ENCODE measurements at places on chromosomes 5 and 9.

GRCh38 chr5:8729437-8729836 is 816.4 kb downstream of the SEMA5A start:
- no peak for DNase-seq

DNA sequence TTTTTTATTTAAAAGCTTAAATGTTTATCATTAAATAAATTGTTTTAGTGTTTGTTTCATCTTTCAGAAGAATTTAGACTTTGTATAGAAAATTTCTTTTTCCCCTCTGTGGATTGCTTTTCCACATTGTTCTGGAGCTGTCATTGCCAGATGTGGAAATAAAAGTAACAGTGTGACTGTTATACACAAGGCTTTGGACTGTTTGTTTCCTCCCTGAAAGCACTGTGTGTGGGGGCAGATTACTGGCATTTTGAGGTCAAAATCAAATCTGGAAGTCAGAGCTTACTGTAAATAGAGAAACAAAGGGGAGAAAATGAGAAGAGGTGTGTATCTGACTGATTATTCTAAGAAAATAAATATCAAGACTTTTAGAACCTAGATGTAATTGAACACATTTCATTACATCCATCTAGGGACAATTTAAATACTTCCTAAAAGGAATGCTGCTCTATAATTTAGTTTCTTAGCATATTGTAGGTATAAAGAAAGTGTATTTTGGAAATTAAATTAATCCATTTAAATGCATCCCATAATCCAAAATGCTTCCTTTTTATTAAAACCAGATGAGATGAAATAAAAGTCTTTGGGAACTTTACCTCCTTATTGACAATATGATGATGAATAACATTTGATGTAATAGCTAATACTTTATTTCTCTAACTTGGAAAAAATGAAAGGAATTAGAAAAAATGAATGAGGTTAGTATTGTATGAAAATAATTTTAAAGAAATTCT is 51.9 kb downstream of the ERCC6L2 start:
- DNase-seq: no peak

DNA sequence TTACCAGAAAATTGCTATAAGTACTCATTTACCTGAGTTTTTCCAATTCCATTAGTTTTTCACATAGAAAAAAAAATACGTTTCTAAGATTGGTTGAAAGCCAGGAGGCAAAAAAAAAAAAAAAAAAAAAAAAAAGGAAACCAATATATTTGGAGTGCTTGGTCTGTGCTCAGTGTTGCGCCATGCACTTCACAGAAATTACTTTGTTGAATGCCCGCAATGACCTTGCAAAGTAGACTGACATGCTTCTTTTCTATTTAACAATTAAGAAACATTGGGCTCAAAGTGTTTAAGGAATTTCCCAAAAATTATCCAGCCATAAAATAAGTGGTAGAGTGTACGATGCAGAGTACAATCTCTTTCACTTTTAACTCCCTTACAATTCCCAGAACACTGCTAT is 65.2 kb upstream of the PAPPA start:
- no peak for DNase-seq

DNA sequence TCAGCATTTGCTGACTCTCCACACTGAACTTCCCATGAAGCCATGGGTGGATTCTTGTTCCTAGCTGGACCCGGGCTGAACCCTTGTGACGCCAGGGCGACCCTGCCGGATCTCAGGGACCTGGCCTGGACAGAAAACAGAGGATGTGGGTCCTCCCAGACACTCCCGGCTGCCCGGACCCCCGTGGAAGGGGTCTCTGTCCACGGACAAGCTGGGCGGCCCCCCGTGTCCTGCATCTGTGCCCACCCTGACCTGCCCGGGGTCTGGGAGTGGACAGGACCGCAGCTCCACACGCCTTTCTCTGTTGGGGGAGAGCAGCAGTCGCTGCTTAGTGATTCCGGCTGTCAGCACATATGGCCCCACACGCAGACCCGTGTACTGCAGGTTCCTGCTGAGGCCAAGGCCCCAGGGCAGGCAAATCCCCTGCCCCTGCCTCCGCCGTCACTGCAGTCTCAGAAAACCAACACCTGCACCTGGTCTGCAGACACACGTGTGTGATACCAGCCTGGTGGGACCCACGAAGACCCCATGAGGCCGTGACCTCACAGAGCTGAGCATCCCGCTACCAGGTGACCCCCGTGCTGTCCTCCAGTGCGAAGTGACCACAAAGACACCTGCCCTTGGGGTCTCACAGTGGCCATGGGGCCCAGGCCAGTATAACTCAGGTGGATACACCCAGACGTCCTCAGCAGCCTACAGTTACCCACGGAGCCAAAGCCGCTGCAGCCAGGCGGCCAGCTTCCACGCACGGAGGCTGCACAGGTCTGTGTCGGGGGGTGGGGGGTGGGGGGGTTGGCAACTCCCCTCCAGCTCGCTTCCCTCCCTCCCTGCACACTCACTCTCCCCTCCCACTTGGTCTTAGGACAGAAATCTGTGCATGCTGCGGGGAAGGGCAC is 50.6 kb downstream of the NKD2 start:
- no peak for DNase-seq

DNA sequence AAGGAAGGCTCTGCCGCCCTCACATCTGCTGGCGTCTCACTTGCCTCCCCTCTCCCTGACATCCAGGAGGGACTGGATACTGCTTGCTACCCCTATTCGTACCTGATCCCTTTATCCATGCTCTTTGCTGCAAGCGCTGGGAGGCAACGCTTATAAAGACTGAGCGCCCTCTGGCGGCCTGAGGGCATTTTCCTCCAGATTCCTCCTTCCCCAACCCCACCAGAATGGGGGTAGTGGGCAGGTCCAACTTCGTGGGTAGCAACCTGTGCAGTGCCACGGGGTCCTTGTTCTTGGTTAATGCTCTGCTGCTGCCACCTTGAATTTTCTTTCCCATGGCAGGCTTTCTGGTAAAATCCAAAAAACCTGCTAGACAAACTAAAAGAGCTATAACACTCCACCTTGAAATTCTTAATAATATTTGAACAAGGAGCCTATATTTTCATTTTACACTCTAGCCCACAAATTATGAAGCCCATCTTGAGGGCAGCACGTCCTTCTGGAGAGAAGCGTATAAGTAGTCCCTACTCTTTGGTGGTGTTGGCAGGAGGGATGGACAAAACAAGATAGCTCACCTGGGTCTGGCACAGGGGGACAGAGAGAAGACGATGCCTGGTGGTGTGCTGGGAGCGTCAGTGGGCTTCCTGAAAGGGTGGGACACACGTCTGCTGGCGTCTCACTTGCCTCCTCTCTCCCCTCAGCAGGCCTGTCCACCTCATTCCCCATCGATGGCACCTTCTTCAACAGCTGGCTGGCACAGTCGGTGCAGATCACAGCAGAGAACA is 52.5 kb downstream of the JADE2 start:
- DNase-seq: no peak

DNA sequence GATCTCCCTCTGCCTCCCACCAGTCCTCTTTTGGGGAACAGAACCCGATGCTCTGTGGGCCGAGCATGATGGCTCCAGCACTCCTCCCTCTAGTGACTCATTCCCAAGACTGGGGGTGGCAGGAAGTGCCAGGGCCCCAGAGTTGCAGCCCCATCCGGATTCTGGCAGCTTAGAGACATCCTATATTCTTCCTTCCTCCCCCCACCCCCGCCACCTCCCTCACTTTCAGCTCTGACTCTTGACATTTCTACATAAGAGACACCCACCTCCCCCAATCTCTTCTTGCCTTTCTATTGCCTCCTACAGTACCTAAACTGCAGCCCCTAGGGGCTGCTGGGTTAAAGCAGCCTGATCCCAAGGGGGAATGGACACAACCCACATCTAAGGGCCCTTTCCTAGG is 47.1 kb upstream of the MATR3 start:
- no peak for DNase-seq

- no peak for DNase-seq
Observed at GRCh38 chr9:78963911-78964310, 607.9 kb upstream of the TLE4 start.

DNA sequence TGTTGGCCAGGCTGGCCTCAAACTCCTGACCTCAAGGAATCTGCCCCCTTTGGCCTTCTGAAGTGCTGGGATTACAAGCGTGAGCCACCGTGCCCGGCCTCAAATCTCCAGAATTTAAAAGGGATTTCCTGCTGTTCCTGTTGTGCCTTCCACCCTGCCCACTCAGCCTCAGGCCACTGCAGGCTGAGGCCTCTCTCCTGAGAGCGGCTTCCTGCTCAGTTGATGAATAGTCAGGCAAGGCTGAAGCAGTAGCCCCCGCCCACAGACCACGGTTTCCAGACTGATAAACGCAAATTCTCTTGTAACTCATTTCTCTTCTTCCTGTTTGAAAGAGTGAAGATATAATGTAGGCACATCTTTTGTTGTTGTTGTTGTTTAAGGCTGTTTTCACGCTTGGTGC is 127.0 kb upstream of the PLCXD3 start:
- DNase-seq: no peak

- DNase-seq: no peak
Observed at GRCh38 chr5:66179297-66180051, 35.4 kb downstream of the SREK1 start.

GRCh38 chr9:109258481-109259302 is 62.2 kb downstream of the EPB41L4B start:
- DNase-seq: no peak

DNA sequence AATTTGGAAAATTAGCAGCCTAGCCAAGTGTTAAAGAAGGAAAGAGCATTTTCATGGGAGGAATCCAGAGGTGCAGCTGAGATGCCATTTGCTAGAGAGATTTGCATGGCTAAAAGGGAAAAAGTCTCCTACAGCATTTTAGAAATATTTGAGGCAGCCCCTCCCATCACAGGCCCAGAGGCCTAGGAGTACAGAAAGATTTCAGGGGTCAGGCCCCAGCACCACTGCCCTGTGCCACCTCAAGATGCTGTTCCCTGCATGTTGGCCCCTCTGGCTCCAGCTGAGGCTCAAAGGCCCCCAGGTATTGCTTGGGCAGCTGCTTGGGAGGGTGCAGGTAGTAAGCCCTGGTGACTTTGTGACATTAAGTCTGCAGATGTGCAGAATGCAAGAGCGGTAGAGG is 26.9 kb upstream of the NPR3 start:
- DNase-seq: no peak

GRCh38 chr5:961711-962240 is 46.8 kb upstream of the NKD2 start:
- no peak for DNase-seq

DNA sequence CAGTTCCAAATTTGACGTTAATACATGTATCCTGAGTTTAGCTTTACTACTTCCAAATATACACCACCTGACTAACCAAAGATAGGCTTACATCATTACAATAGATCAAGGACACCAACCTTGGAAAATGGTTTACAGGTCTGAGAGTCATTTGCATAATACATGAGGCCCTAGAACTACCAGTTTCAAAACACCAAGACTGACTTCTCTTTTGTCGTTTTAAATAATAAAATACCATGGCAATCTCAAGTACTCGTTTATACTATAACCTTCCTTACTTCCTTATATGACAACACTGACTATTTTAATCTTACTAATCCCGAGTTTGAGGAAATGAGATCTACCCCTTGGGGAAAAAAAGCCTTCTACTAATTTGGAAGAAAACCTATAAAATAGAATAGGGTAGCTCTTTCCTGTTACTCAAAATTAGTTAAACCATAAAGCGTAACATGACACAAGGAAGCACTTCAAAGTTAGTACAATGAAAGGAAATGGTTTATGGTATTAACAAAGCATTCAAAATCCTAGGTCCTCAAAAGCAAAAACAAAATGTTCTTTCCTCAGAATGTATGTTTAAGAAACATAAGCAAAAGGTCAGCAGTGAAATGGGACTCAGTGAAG is 42.1 kb downstream of the UBQLN1 start:
- no peak for DNase-seq

GRCh38 chr5:165497707-165498106 is 1992.3 kb downstream of the MAT2B start:
- DNase-seq: no peak

DNA sequence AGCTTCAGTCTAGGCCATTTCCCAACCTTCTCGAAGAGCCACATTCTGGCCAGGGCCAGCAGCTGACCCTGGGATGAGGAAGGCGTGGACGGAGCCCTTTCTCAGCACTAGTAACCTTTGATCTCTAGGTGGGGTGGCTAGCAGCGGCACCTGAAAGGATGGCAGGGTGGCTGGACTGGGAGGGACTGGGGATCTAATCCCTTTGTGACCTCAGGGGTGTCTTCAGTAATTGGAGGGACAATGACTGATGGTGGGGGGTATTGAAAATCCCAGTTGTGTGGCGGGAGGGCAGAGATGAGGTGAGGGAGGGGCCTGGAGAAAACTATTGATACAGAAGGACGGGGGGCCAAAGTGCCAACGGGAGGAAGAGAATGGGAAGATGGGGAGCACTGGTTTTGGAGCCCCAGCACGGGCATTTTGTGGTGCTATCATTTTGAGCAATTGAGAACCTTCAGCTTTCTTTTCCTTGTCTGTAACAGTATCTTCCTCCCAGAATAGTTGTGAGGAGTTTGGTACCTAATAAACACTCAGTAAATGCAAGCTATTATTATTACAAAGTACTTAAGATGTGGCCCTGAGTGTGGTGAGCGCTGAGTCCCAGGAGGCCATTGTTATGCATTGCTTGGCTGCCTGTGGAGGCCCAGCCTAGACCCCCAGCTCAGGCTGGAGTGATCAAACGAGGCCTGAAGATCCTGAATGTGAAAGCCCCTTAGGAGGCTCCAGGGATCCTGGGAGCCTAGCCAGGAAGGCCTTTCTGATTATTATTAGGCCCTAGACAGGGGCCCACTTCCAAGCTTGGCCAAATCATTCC is 37.3 kb upstream of the UBE2D2 start:
- no peak for DNase-seq

DNA sequence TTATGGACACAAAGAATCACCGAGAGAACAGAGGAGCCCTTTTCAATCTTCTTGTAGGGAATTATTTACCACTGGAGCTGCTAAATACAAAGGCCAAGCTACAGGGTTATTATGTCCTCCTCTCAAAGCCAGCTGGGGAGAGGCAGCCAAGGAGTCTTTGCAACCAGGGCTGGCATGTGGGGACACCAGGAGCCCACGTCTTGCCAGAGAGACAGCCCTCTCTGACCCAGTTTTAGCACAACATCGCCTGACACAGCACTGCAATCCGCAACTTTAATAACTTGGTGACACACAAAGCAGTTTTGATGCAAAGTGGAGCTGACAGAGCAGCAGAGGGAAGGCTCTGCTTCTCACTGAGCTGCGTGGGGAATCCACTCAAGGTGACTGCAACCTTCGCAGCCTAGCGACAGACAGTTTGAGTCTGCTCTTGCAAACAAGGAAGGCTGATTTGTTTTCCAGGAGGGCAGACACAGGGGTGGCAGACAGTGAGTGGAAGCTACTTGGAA is 33.6 kb downstream of the TLR4 start:
- no peak for DNase-seq

GRCh38 chr9:76351006-76351405 is 43.2 kb downstream of the RFK start:
- no peak for DNase-seq

- DNase-seq: no peak
Observed at GRCh38 chr5:43129161-43129560, 8.4 kb downstream of the ZNF131 start.
